Bronchial epithelial cell (primary cell): ENCODE measurements at places on chromosomes 2 and 18. TPM values are rescaled to one million over a fixed set of nuclear protein-coding genes. Genes with fewer than 3 reads are reported as not detected.

DNA sequence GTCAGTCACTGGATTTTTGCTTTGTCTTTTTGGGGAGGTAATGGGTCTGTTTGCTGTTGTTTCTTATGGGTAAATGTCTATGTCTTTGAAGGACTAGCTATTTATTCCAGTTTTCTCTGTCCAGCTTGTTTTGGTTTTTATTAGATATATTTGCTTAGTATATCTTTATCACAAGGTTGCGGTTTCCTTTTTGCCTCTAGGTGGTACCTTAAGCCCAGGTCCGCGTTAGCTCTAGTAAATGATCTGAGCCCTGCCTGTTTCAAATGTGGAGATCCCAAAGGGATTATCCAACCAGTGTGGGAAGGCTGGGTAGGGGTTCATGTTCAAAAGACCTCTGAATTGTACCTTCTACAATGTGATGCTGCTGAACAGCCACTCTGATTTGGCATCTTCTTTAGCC, 114.5 kb downstream of the MYO3B start:
- no peak for DNase-seq

Gene CPLX4
- not detected in 2 replicates for total RNA-seq

DNA sequence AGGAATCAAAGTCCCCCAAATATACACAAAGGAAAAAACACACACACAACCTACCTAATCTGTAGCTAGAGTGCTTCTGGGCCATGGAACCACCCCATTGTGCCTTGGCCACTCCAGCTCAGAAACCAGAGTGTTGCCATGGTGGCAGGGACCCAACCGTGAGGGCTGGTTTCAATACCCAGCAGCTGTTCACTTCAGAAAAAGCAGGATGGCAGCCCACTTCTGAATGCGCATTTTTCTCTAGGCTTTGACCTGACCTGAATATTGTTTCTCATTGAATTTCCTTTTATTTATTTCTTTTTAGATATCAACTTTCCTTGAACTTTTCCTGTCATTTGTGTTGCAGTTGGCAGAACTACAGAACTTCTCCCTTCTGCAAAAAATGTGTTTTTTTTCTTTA, 43.0 kb upstream of the EHBP1 start:
- DNase-seq, result no peak

DNA sequence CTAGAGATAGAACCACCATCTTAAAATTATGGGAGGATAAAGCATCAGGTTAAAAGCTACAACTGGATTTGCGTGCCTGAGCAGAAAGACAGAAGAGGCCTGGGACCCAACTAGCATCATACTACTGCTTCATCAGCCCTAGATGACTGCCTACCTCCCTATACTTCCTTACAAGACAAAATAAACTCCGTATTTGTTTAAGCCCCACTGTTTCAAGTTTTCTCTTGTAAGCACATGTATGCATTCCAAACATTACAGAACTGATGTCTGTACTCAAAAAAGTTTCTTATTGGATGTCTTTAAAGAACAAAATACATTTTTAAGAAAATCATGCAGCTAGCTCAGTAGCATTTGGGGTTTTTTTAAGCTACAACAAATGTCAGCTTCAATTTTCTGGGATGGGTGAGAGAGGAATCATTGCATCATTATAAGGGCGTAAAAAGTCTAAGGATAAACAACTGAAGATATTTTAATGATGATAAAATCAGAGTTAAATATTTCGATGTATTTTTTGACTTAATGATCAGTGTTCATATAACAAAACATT, 213.1 kb downstream of the EXOC6B start:
- DNase-seq, result peak; percentile 55

- no peak for DNase-seq
Observed at GRCh38 chr2:146366276-146366675, 1478.6 kb upstream of the ACVR2A start.

Gene FBXO36
- total RNA-seq, result 3.4 and 4.2 TPM in 2 replicates

Gene ALPG
- not detected in 2 replicates for total RNA-seq

- DNase-seq, result no peak
Observed at GRCh38 chr2:3207091-3207491, 170.5 kb downstream of the EIPR1 start.

GRCh38 chr2:30481323-30481800, 34.3 kb downstream of the LCLAT1 start:
- DNase-seq, result no peak

GRCh38 chr18:2325308-2325849, 245.9 kb downstream of the METTL4 start:
- DNase-seq, result peak; percentile 88

- DNase-seq, result no peak
Observed at GRCh38 chr2:43139501-43139900, 86.9 kb downstream of the ZFP36L2 start.

- peak; percentile 39 for DNase-seq
Observed at GRCh38 chr2:241314226-241315092, 1.0 kb downstream of the HDLBP start.

DNA sequence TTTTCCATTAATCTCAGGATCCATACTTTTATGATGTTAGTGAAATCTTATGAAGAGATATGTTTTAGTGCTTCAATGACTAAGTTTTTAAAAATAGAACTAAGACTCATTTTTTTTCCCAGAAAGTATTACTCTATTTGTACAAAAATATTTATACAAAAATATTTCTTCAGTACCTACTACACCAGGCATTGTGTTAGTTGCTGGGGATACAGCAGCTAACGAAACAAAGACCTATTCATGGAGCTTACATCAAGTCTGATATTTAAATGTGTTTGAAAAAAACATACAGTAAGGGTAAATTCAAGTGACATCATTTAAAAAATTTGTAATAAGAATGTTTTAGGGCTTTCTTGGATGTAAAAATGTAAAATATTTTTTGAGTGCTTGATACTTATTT, 11.6 kb downstream of the VAPA start:
- DNase-seq, result no peak

Gene APCDD1
- under 0.01 and 0.64 TPM in 2 replicates for total RNA-seq

DNA sequence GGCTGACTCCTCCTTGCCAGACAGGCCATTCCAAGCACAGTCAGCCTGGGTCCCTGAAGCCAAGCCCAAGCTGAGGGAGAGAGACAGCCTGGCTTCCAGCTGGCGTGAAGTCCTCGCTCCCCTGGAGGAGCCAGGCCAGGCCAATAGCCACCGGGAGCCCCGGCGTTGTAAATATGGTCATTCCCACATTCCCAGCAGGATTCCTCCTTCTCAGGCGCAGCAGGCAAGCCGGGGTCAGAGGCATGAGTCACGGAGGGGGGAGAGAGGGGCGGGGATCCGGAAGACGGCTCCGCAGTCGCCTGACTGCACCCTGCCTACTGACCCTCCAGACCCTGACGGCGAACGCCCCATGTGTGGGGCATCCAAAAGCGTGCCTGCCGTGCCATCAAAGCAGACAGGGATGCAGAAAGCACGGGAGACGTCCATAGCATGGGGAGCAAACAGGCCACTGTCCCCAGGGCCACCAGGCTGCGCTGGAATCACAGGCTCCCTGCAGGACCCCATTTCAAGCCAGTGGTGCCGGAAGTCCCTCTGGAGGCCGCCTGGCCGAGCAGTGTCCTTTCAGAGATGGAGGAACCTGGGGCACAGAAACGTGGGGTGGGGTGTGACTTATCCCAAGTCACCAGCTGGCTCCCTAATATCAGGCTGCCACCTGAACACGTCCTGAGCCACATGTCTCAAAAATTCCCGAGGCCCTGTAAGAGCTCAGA, 48.2 kb downstream of the TWIST2 start:
- no peak for DNase-seq
